ENCODE measurements at places on chromosomes 5 and 9. TPM values are rescaled to one million over a fixed set of nuclear protein-coding genes. Genes with fewer than 3 reads are reported as not detected.

MAMDC4 gene
- 4.9 TPM for total RNA-seq

MEF2C gene
- 62.7 TPM for total RNA-seq

OGN gene
- total RNA-seq = under 0.01 TPM

OR1Q1 gene
- not detected for total RNA-seq
